ENCODE measurements at places on chromosomes 5 and 9.
A peak's percentile ranks its signal among the peaks of the same experiment; 100 is the strongest.

- no peak for DNase-seq
Measured at GRCh38 chr9:96126321-96126881, 175.6 kb downstream of the HSD17B3 start.

GRCh38 chr9:7342736-7343135 is 456.8 kb downstream of the DMAC1 start:
- DNase-seq: no peak

- no peak for DNase-seq
Measured at GRCh38 chr5:62343428-62343827, 37.4 kb downstream of the KIF2A start.

DNA sequence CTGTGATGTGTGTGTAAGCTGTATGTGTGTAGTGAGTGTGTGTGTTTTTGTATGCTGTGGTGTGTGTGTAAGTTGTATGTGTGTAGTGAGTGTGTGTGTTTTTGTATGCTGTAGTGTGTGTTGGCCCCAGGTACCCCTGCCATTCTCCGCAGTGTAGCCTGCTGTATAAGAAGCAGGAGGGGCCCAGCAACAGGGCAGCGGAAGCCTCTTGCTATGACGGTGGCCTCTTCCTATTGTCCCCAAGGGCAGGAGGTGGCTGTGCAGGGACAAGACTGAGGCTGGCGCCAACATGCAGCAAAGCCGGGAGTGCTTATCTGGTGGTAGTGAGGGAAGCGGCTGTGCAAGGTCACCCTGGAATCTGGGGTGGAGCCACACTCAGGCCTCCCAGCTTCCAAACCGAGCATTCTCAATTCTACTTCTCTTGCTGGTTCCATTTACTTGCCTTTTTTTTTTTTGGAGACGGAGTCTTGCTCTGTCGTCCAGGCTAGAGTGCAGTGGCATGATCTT is 5.1 kb downstream of the SPAAR start:
- DNase-seq: peak; percentile 49

DNA sequence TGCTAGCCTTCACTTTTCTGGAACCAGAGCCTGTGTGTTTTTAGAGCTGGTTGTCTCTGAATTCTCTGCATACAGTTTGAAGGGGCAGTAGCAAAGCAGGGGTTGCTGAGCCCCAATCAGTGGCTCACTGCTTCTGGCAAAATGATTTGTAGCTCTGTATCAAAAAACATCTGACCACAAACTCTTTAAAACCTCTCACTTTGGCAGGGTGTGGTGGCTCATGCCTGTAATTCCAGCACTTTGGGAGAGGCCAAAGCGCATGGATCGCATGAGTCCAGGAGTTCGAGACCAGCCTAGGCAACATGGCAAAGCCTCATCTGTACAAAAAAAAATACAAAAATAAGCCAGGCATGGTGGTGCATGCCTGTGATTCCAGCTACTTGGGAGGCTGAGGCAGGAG is 28.3 kb upstream of the APC start:
- no peak for DNase-seq

- DNase-seq: no peak
Measured at GRCh38 chr5:151773951-151774350, 2.2 kb downstream of the G3BP1 start.

DNA sequence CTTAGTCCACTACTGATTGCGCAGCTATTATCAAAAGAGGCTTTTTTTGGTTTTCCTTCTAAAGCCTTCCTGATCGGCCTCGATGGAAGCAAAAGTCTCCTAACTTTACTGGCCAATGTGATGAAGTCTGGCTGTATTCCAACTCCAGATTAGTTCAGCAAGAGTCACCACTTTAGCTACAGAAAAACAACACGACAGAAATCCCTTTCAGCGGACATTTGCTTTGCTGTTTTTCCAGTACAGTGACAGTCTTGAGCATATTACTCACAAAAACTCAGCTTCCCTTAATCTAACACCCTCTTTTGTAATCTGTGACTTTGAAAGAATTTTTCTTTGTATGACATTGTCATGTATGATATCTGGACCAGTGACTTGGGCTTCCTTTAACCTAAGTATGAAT is 95.7 kb downstream of the HOMER1 start:
- no peak for DNase-seq

DNA sequence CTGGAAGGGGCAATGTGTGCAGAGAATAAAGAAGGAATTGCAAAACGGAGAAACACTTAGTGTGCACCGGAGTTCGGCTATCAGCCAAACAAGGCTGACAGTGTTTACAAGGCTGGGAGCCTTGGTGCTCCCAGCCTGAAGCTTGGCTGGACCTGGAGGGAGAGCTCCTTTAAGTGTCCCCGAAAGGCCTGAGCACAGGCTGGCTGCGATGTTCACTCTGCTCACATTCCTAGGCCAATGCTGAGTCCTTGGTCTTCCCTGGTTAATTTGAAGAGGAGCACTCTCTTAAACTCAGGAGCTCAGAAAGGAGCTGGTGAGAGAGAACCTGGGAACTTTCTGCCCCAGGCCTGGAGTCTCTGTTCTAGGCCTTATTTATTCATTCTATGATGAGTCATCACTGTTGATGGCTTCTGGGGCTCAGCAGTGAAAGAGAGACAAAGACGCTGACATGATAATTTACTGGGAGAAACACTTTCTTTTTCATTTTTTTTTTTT is 88.6 kb upstream of the MYO10 start:
- no peak for DNase-seq

DNA sequence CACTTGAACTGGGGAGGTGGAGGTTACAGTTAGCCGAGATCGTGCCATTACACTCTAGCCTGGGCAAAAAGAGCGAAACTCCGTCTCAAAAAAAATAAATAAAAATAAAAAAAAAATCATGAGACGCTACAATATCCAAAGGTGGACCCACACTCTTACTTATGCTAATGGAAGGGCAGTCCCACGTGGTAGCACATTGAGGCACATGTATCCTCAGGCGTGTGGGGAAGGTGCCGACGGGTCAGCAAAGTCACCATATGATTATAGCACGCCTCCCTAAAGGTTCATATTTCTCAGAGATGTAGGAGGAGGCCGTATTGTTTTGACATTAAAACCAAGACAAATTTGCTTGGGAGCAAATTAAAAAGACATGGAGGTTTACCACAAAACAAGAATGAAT is 201.6 kb downstream of the LRRC70 start:
- no peak for DNase-seq

DNA sequence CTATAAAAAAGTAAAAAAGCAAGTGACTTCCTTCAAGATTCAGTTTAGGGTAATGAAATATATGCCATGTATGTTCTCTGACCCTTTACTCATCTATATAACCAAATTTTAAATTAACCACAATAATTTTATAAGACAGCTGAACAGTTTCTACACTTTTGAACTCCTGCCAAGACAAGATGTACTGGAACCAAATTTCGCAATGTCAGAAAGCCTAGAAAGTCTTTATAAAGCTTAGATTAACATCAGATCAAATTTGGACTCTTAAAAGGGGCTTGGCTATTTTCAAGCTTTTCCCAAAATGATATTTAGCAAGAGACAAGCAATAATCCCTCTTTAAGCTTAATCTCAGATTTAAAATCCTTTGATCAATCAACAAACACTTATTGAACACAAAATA is 362.6 kb downstream of the PTPRD start:
- no peak for DNase-seq

DNA sequence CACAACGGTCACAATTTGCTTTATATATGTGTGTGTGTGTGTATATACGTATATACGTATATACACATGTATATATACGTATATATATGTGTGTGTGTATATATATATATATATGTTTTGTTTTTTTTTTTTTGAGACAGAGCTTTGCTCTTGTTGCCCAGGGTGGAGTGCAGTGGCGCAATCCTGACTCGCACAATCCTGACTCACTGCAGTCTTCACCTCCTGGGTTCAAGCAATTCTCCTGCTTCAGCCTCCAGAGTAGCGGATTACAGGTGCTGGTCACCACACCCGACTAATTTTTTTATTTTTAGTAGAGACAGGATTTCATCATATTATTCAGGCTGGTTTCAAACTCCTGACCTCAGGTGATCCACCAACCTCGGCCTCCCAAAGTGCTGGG is 3.1 kb downstream of the RNF38 start:
- no peak for DNase-seq

GRCh38 chr5:178671602-178672144 is 44.8 kb upstream of the CLK4 start:
- no peak for DNase-seq

- DNase-seq: no peak
Measured at GRCh38 chr9:92746567-92747458, 17.8 kb downstream of the BICD2 start.

DNA sequence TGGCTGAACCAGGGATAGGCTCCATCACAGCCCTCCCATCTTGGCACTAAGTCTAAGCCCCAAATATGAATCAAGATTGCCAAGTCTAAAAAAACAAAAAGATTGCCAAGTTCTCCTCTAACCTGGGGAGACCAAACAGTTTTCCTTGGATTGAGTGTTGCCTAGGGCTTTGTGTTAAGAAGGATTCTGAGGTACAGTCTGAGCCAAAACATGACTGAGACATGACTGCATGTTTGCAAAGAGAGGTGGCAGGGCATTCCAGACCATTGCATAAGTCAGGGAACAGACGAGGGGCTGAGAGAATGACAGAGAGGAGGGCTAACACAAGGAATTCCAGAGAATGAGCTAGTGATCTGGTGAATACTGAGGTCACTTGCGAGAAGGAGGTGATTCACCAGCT is 11.4 kb downstream of the LAMC3 start:
- peak; percentile 28 for DNase-seq

DNA sequence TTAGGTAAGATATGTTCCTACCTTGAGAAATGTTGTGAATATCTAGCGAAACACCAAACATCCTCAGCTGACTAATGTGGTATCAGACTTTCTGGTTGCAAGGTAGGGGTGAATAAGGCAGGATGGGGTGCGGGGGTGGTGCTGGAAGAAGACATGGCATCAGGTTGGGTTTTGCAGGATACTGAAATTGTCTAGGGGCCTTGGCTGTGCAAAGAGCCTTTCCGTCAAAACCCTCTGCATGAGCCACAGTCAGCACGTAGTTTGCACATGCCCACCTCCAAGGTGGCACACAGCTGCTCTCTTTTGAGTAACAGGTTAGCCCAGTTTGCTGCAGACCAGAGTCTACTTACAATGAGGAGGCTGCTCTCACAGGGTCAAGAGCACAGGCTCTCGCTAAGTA is 42.0 kb downstream of the SFXN1 start:
- DNase-seq: no peak

- DNase-seq: no peak
Measured at GRCh38 chr9:4306066-4306776, 6.4 kb upstream of the GLIS3 start.

- peak; percentile 43 for DNase-seq
Measured at GRCh38 chr5:52727576-52727975, 60.1 kb upstream of the ITGA1 start.

DNA sequence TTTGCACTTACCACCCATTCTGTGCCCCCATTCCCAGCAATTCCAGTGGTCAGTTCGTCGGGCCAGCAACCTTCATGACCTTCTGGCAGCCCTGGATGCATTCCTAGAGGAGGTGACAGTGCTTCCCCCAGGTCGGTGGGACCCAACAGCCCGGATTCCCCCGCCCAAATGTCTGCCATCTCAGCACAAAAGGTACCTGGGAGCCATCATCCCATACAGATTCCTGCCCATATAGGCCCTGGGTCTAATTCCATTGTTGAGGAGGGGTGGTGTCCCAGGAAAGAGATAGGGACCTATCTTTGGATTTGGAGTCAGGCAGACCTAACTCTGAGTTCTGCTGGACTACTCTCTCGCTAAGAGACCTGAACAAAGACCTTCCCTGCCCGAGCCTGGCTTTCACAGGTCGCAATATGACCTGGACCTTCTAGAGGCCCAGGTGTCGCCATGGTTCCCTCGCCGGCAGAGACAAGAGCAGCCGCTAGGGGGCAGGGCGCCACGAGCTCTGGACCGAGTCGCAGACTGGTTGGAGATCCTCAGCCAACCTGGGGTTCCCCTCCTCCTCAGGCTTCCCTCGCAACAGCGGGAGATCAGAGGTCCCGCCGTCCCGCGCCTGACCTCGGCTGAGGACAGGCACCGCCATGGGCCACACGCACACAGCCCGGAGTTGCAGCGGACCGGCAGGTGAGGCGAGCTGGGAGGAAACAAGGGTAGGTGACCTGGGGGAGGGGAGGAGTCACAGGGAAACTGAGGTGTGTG is 3.1 kb downstream of the SLC4A9 start:
- peak; percentile 87 for DNase-seq

GRCh38 chr5:164119806-164120447 is 614.5 kb downstream of the MAT2B start:
- DNase-seq: no peak

GRCh38 chr9:105959531-105959930 is 265.2 kb downstream of the TMEM38B start:
- no peak for DNase-seq

- no peak for DNase-seq
Measured at GRCh38 chr9:127794001-127794791, 8.4 kb downstream of the CDK9 start.

DNA sequence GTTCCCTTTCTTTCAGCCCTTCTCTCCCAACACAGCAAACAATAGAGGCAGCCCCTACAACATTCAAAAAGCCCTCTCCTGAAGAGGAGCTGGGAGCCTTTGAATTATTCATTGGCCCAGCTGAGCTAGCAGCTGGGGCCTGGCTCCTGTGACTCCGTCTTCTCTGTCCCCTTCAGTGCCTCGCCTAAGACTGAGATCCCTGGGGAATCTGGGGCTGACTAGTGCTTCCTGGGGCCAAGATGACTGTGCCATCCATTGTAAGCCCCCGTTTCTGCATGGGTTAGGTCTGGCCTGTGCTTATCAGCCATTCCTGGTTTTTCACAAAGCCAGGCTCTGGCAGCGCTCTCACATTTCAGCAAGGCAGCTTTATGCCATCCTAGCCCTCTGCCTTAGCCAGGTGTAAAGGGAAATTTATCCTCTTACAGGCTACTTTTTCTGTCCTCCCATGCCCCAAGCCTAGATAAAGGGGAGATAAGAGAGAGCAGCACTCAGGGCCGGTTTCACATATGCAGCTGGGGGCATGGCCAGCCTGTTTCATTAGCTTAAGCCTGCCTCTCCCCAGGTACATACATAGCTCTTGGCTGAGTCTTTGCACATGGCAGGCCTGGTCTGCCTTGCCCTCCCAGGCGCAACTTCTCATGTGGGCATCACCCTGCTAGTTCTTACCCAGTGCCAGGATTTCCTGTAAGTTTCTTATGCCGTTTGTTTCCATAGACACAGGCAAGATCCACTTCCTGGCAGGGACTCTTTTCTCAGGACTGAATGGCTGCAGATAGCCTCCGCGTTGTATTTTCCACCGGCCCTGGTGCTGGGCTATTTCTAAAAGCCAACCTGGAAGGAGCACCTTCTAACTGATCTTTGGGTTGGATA is 15.8 kb downstream of the PTPA start:
- DNase-seq: no peak

DNA sequence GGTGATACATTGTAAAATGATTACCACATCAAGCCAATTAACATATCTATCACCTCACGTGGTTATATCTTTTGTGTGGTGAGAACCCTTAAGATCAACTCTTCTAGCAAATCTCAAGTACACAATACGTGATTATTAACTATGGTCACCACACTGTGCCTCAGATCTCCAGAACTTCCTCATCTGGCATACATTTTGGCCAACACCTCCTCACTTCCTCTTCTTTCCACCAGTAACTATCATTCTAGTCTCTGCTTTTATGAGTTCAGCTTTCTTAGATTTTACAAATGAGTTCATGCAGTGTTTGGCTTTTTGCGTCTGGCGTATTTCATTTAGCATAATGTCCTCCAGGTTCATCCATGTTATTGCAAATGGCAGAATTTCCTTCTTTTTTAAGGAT is 35.8 kb downstream of the PRKACG start:
- DNase-seq: no peak

All from psoas muscle (tissue), 8 donors.